ENCODE measurements at places on chromosomes 3 and 15. TPM values are rescaled to one million over a fixed set of nuclear protein-coding genes. Genes with fewer than 3 reads are reported as not detected.

PLCH1 gene
- total RNA-seq: 19.1 TPM

ASTE1 gene
- 18.9 TPM for total RNA-seq

SKOR1 gene
- total RNA-seq: 1.2 TPM

TEX55 gene
- total RNA-seq: not detected

SPATA12 gene
- not detected for total RNA-seq

CERS3 gene
- not detected for total RNA-seq

MUC20 gene
- total RNA-seq: 71.8 TPM

NME9 gene
- not detected for total RNA-seq

DNA sequence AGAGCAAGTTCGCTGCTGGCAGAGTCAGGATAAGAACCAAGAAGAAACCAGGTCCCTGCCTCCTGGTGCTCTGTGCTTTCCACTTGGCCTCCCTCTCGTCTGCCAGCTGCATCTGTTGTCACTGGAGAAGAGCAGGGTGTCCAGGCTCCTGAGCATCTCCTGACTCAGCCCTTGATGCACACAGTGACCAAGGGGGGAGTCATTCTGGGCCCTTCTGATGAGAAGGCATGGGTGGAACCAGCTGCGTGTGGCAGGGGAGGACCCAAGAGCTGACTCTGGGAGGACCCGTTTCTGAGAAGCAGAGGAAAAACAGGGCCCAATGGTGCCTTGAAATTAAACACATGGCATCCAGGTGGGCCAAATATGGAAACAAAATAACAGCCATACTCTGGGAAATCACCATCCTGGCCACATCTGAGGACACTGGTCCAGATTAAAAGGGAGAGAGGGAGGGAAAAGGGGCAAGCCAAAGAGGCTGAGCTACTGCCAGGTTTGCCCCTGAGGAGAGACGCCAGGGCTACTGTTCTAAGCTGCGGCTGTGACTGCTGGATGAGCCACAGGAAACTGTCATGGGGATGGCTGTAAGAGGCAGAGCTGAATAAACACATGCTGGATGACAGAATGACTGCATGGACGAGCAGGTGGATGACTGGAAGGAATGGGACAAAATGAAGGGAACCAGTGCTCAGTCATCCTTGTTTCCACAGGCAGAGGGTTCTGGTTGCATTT lies 58.1 kb upstream of the CA12 start:
- H3K4me1 ChIP-seq: no peaks in the 10 kb centered on the region
- no peaks in the 10 kb centered on the region for H3K36me3 ChIP-seq
- no peak for DNase-seq
- no peaks in the 10 kb centered on the region for H3K27me3 ChIP-seq
- no peak overlapping the region for H3K27ac ChIP-seq

DNA sequence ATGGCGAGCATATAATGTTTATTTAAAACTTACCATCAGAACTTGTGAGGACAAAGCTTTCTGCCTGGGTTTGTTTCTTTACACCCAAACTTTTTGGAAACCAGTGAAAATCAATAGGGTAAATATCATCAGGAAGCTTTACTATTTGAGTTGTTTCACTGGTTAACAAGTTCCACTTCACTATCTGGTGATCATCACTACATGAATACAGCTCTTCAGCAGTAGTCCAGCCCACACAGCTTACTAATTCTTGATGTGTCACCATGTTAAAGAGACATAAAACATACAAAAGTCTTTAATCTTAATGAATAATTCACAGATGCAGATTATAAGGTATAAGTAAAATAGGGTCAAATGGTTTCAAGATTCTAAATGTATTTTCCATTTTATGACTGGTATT lies 17.6 kb downstream of the IFT80 start:
- no peak overlapping the region for H3K27ac ChIP-seq
- H3K4me1 ChIP-seq: no peaks in the 10 kb centered on the region
- no peaks in the 10 kb centered on the region for H3K27me3 ChIP-seq
- DNase-seq: no peak

GRCh38 chr3:184593220-184593927 lies 31.8 kb downstream of the EPHB3 start:
- no peaks in the 10 kb centered on the region for H3K27me3 ChIP-seq
- H3K4me1 ChIP-seq: no peaks in the 10 kb centered on the region
- DNase-seq: no peak

GRCh38 chr15:27237319-27237939 lies 266.4 kb downstream of the GABRG3 start:
- no peak overlapping the region for H3K4me3 ChIP-seq
- no peak overlapping the region for H3K27ac ChIP-seq
- H3K27me3 ChIP-seq: no peaks in the 10 kb centered on the region
- DNase-seq: no peak

DNA sequence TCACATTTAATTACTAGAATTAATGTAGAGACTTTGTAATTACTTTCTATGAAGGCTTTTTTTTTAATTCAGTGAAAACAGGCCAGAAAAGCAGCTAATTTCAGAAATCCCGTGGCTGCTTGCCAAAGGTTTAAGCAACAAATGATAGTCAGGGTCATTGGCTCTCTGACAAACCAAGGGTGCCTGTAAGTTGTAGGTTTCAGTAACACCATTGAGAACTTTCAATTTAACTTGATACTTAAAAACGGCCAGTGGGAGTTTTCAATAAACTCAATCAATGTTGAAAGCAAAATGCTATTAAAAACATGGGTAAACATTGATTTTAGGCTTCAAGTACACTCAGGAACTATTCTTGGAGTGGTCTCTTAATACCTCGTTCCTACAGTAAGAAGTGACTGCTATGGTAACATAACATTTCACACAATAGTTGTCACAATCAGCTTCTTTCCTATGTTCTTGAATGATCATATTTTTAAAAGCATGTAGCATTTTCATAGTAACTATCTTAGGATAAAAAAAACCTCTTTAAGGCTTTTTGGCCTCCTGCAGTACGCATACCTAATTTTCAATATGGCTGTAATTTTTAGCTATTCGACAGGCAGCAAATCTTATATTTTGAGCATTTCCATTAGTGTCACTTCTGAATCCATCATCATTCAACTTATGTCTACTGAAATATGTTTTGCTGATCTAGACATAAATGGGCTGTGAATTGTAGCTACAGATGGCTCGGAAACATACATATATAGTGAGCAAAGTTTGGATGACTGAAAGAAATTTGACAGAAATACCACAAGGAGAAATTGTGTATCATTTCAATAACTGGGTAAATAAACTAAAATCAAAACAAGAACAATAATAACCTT lies 592.1 kb upstream of the GBE1 start:
- H3K36me3 ChIP-seq: no peaks in the 10 kb centered on the region
- H3K27me3 ChIP-seq: no peaks in the 10 kb centered on the region
- no peak overlapping the region for H3K4me3 ChIP-seq
- H3K4me1 ChIP-seq: no peaks in the 10 kb centered on the region
- no peak overlapping the region for H3K27ac ChIP-seq

- no peak overlapping the region for H3K27ac ChIP-seq
- H3K36me3 ChIP-seq: no peaks in the 10 kb centered on the region
- no peaks in the 10 kb centered on the region for H3K27me3 ChIP-seq
- H3K4me1 ChIP-seq: no peaks in the 10 kb centered on the region
These were observed 122.0 kb downstream of the KLF13 start for GRCh38 chr15:31448635-31448979.

DNA sequence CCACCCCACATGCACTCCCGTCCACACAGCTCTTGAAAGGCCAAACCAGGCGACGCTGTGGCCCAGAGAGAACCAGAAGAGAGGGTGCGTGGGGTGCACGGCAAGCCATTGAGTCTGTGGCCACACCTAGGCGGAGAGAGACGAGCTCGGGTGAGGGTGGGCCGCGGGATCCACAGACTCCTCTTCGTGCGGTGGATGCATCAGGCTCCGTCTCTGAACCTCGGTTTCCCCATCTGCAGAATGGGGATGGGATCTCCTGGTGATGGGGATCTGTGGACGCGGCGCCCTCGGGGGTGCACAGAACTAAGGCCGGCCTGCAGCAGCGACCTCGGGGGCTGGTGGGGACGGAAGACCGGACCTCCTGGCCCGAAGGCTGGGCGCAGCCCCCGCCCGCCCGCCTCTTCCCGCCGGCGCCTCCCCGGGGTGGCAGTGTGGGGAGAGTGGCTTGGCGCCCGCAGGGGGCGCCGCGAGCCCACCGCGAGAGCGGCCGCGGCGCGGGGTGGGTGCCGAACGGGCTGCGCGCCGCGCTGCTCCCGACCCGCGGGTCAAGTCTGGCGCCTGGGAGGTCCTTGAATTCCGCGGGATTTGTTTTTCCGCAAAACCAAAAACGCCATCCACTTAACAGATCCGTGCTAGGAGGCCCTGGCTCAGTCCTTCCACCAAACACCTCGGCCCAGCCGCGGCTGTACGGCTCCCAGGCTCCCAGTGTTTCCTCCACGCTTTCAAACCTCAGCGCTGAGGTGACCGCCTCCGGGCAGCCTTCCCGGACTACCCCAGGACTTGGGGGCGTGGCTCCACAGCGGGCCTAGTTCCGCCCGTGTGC lies 13.2 kb upstream of the ADPGK start:
- H3K4me1 ChIP-seq: peaks cover 12% of the 10 kb centered on the region
- no peak overlapping the region for H3K27ac ChIP-seq
- no peaks in the 10 kb centered on the region for H3K27me3 ChIP-seq
- peak overlapping the region; percentile 49 for H3K4me3 ChIP-seq
- no peaks in the 10 kb centered on the region for H3K36me3 ChIP-seq

DNA sequence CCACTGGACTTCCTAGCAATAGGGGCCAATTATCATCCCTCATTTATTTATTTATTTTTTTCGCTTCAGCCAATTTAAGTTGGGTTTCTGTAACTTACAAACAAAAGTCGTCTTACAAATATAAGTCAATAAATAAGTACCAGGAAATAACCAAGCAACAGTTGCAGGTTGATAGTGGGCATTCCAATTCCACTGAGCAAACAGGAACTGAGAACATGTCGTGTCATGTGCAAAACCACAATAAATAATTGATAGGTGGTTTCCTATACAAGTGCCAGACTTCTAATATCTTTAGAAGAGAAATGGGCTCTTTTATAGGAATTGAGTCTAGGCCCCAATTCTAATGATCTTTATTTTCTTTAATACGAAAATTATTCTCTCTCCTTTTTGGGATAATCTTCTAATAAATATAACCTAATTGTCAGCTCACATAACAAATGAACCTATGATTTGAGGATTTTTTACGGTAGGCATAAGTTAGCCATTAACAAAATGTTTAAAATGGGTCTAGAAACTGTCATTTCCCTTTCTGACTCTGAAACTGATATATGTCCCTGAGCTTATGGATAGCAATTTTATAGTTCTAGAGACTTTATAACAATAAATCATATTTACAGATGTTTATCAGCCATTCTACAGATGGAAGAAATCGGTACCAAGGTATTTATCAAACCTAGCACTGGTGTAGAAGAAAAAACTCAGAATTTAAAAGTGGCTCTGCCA lies 571.8 kb downstream of the FOXP1 start:
- no peak overlapping the region for H3K4me3 ChIP-seq
- DNase-seq: no peak
- no peak overlapping the region for H3K27ac ChIP-seq
- no peaks in the 10 kb centered on the region for H3K36me3 ChIP-seq

- H3K27me3 ChIP-seq: no peaks in the 10 kb centered on the region
- H3K36me3 ChIP-seq: no peaks in the 10 kb centered on the region
- H3K4me1 ChIP-seq: no peaks in the 10 kb centered on the region
- H3K4me3 ChIP-seq: no peak overlapping the region
- no peak overlapping the region for H3K27ac ChIP-seq
- no peak for DNase-seq
These were observed 43.7 kb upstream of the IGSF10 start for GRCh38 chr3:151504606-151505005.

DNA sequence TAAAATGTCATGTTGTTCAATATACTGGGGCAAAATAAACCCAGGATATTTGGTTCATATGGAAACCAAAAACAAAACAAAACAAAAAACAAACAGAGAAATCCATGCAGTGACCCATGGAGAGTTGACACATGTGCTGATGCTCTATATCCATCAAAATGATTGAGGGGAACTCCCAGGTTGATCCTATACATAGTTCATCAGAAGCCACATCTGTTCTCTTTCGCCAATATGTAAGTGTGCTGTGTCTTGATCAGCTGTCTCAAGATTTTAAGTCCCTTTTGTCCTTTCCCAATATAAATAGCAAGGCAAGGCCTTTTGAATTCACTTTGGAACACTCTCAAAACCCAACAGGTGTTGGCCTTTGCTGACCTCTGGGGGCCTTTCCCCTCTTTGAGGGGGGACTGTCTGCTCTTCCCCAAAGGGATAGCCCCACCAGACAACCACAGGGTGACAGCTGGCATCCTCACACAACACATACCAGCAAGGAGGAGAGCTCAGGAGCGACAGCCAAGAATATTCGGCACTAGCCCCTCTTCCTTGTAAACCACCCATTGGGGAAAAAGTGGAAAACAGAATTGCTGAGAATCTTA lies 209.4 kb upstream of the CD96 start:
- H3K36me3 ChIP-seq: no peaks in the 10 kb centered on the region
- H3K4me3 ChIP-seq: no peak overlapping the region
- no peak overlapping the region for H3K27ac ChIP-seq
- no peaks in the 10 kb centered on the region for H3K4me1 ChIP-seq
- DNase-seq: no peak

- H3K27ac ChIP-seq: peak overlapping the region; percentile 100
- no peaks in the 10 kb centered on the region for H3K27me3 ChIP-seq
- no peak overlapping the region for H3K4me3 ChIP-seq
- no peak for DNase-seq
These were observed 3.1 kb upstream of the BHLHE40 start for GRCh38 chr3:4976109-4976508.

GRCh38 chr15:89704411-89704810 lies 13.8 kb downstream of the WDR93 start:
- DNase-seq: no peak
- no peaks in the 10 kb centered on the region for H3K4me1 ChIP-seq
- H3K4me3 ChIP-seq: no peak overlapping the region
- no peaks in the 10 kb centered on the region for H3K27me3 ChIP-seq
- H3K27ac ChIP-seq: no peak overlapping the region
- H3K36me3 ChIP-seq: no peaks in the 10 kb centered on the region

DNA sequence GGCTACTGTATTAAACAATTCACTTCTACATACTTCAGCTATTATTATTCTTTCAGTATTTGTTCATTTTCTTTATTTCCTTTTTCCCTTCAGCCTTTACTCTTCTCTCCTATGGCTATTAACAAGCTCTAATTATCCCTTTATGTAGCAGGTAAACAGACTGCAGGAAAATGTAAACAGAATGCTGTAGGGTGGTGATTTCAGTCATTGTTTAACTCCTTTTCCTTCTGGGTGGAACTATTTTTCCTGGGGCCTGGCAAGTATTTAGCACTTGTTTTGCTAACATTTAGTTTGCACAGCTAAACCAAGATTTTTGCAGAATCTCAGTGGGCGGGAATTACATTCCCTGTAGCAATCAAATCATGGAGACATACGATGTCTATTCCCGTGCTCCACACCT lies 14.4 kb downstream of the RARB start:
- H3K36me3 ChIP-seq: no peaks in the 10 kb centered on the region
- no peak overlapping the region for H3K4me3 ChIP-seq

DNA sequence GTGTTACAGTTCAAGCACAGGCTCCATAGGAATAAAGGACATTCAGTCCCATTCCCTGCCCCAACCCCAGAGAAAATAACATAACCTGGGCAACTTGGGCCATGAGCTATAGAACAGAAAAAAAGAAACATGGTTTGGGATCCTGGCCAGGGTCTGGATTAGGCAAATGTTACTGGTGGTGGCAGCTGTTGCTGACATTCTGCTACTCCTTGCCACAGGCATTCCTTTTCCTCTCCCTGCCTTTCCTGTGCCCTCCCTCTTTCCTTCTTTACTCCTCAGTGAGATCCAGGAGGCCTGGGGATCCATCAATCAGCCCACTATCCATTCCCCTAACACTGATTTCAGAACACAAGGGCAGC lies 129.1 kb downstream of the NTRK3 start:
- H3K36me3 ChIP-seq: no peaks in the 10 kb centered on the region
- H3K27me3 ChIP-seq: no peaks in the 10 kb centered on the region
- H3K4me3 ChIP-seq: no peak overlapping the region
- H3K4me1 ChIP-seq: no peaks in the 10 kb centered on the region

- H3K27ac ChIP-seq: peak overlapping the region; percentile 98
- H3K27me3 ChIP-seq: no peaks in the 10 kb centered on the region
- no peaks in the 10 kb centered on the region for H3K36me3 ChIP-seq
- peak overlapping the region; percentile 52 for H3K4me3 ChIP-seq
- DNase-seq: peak; percentile 75
These were observed 4.6 kb downstream of the BCL6 start for GRCh38 chr3:187740421-187741399.

Data from Peyer's patch (tissue), 4 donors.